ENCODE measurements at places on chromosomes 4 and X.
A peak's percentile ranks its signal among the peaks of the same experiment; 100 is the strongest.

- no peak overlapping the region for H3K27ac ChIP-seq
- no peak for DNase-seq
- no peaks in the 10 kb centered on the region for H3K27me3 ChIP-seq
- H3K4me3 ChIP-seq: no peak overlapping the region
These were observed 346.9 kb downstream of the ARHGAP24 start for GRCh38 chr4:85821688-85822455.

- no peak for DNase-seq
- H3K4me3 ChIP-seq: no peak overlapping the region
- no peaks in the 10 kb centered on the region for H3K4me1 ChIP-seq
- H3K36me3 ChIP-seq: no peaks in the 10 kb centered on the region
These were observed 88.4 kb upstream of the GUCY1A1 start for GRCh38 chr4:155578219-155578618.

GRCh38 chrX:40805404-40805803 lies 70.1 kb upstream of the MED14 start:
- no peak overlapping the region for H3K27ac ChIP-seq
- H3K4me1 ChIP-seq: no peaks in the 10 kb centered on the region
- no peak for DNase-seq
- H3K36me3 ChIP-seq: no peaks in the 10 kb centered on the region
- H3K4me3 ChIP-seq: no peak overlapping the region

DNA sequence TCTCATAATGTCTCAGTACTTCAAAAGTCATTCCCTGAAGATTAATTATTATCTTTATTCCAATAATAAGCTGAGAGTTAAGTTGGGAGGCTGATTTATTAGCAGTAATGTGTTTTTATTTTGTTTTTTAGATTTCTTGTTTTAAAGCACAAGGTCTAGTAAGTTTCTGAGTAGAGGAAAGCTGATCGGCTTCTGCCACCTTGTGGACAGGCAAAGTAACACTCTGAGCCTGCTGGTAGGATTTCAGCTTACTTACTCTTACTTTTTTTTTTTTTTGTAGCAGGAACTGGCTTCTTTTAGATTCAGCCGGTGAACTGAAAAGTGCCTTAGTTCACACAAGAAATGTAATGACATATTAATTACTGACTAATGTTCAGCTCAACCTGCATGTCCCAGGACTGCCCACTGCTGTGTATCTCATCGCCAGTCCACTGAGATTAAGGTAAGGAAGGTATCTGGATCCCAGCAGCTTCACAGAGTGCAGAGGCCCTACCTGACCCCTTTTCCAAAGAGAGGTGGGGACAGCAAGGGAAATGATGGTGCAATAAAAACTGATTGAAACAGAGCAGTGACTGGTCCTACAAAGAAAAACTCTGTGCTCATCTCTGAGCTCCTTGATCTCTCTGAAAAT lies 126.5 kb downstream of the ADGRA3 start:
- peak; percentile 80 for DNase-seq
- H3K27me3 ChIP-seq: no peaks in the 10 kb centered on the region
- H3K4me1 ChIP-seq: no peaks in the 10 kb centered on the region
- H3K4me3 ChIP-seq: no peak overlapping the region
- peaks cover 11% of the 10 kb centered on the region for H3K36me3 ChIP-seq
- no peak overlapping the region for H3K27ac ChIP-seq

DNA sequence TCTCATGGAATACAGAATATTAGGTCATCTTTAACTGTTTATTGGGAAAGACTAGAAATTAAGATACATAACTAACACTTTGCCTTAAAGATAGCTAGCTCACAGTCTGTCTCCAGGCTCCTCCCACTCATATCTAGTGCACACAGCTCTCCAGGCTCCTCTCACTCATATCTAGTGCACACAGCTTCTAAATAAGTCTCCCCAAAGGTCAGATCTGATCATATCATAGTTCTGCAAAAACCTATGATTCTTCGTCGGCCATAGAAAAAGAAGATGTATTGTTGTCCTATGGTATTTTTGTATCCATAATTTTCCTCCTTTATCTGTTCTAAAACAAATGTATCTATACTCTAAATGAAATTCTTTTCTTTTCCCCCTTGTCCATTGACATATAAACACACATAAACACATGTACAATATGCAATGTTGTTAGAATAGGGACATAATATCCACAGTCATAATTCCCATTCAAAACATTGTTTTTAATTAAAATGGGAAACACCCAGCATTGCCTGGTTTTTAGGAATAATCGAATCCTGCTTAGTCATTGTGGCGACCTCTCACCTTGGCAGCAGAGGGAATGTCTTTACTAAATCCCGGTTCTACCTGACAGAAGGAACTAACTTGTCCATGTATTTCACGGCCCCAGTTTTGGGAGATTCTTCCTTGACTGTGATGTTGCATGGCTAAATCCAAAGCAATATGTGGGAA lies 1282.0 kb downstream of the PCDH7 start:
- no peaks in the 10 kb centered on the region for H3K36me3 ChIP-seq
- peaks cover 18% of the 10 kb centered on the region for H3K4me1 ChIP-seq
- H3K27ac ChIP-seq: no peak overlapping the region
- no peak overlapping the region for H3K4me3 ChIP-seq

DNA sequence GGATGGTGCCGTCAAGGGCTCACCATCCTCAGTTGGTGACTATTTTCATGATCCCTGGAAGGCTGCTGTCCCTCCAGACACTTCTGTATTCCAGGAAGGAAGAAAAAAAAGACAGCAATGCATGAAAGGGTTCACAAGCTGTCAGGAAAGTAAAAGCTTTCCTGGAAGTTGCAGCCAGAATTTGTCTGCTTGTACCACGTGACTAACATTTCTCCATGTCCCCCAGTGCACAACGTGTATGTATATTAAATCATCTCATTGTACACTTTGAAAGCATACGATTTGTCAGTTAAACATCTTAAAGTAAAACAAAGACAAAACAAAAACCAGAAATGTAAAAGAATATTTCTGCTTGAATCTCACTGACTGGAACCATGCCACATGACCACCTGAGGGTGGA lies 127.4 kb upstream of the CLNK start:
- H3K4me1 ChIP-seq: no peaks in the 10 kb centered on the region
- no peak for DNase-seq
- no peak overlapping the region for H3K27ac ChIP-seq

DNA sequence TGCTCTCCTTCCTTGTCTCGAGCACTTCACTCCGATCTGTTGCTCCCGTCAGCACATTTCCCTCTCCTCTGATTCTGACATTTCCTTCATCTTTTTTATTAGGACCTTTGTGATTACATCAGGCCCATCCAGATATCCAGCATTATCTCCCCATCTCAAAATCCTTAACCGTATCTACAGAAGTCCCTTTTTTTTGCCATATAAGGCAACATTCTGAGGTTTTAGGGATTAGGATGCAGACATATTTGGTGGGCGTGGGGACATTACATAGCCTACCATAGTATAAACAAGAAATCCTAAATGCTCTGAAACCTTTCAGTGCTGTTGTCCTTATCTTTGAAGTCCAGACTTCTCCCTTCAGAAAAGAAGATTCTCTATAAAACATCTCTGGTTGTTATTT lies 505.0 kb upstream of the PITX2 start:
- DNase-seq: no peak
- H3K36me3 ChIP-seq: no peaks in the 10 kb centered on the region
- H3K4me1 ChIP-seq: no peaks in the 10 kb centered on the region
- no peaks in the 10 kb centered on the region for H3K27me3 ChIP-seq

DNA sequence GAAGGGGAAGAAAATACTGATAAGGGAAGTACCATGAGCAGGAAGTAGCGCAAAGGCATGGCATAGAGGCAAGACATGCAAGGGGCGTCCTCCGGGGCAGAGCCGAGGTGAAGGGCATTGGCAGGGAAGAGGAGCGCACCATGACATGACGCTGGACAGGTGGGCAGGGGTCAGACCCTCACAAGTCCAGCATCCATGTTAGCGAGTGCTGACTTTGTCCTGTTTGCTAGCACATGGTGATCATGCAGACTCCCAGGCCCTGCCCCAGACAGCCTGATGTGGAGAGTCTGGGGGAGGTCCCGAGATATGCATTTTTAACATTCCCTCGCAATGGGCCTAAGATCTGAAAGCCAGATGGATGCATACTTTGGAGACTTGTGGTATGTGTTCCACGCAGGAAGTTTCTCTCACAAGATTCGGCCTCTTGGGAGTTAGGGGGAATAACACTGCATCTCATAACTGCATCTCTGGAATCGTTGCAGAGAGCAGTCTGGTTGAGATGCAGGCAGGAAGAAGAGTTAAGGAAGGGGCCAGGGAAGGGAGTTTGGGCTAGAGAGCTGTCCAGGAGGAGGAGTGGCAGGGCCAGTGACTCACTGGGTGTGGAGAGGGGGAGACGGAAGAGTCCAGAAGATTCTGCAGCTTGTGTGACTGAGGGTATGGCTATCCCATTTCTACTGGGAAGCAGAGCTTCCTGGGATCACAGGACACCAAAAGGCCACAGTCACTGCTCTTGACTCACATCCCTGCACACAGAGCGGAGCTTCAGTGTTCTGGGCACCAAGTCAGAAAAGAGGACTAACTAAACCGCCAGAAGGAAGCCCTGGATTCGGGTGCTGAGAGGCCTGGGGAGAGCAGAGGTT lies 59.7 kb downstream of the FAM184B start:
- H3K4me1 ChIP-seq: peaks cover 50% of the 10 kb centered on the region
- H3K4me3 ChIP-seq: no peak overlapping the region
- no peak for DNase-seq
- H3K36me3 ChIP-seq: no peaks in the 10 kb centered on the region

- no peaks in the 10 kb centered on the region for H3K27me3 ChIP-seq
- H3K4me3 ChIP-seq: no peak overlapping the region
- peak; percentile 80 for DNase-seq
- peak overlapping the region; percentile 72 for H3K27ac ChIP-seq
- no peaks in the 10 kb centered on the region for H3K36me3 ChIP-seq
These were observed 8.1 kb downstream of the SH3BP2 start for GRCh38 chr4:2800691-2801596.

DNA sequence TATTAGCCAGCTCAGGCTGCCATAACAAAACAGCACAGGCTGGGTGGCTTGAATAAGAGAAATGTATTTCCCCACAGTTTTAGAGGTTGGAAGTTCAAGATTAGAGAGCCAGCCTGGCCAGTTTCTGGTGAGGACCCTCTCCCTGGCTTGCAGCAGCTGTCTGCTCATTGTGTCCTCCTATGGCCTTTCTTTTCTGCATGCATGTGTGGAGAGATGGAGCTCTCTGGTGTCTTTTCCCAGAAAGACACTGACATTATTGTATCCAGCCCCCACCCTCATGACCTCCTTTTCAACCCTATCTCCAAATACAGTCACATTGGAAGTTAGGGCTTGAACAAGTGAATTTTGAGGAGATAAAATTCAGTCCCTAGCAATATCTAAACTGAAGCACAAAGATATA lies 263.8 kb upstream of the PABPC4L start:
- no peak overlapping the region for H3K27ac ChIP-seq
- no peak overlapping the region for H3K4me3 ChIP-seq
- H3K36me3 ChIP-seq: no peaks in the 10 kb centered on the region
- DNase-seq: no peak

DNA sequence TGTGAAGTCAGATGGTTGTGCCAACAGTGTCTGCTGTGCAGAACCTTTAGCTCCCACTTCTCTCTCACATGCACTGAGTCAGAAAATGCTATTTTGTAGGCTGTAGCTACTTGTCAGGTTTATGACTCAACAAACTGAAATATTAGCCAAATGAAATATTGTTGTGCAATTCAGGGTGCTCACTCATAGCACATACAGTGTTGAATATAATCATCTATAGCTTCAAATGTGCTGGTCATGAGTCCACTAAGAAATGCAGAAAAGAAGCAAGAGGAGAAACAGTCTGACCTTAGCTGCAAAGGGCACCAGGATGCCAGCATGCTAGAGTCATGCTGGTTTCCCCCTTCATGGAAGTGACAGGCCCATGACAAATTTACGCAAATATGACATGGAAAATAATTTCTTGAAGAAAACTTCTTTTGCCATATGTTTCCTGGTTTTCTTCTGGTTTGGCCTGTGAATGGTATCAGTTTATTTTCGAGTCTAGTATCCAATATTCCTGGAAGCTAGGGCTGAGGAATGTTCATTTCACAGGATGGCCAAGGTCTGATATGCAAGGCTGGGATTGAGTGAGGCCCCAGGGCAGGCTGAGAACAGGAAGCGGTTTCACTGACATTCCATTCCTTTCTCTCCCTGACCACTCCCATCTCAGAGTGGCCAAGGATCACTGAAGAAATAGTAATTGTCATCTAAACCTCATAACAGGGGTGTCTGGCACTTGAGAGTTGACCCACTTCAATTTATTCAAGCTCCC lies 10.3 kb upstream of the CXCL2 start:
- DNase-seq: peak; percentile 83
- peaks cover 3% of the 10 kb centered on the region for H3K4me1 ChIP-seq

GRCh38 chr4:82467471-82467870 lies 37.1 kb downstream of the ENOPH1 start:
- no peaks in the 10 kb centered on the region for H3K4me1 ChIP-seq
- H3K36me3 ChIP-seq: peaks cover 14% of the 10 kb centered on the region
- no peak overlapping the region for H3K4me3 ChIP-seq
- DNase-seq: no peak
- no peaks in the 10 kb centered on the region for H3K27me3 ChIP-seq

DNA sequence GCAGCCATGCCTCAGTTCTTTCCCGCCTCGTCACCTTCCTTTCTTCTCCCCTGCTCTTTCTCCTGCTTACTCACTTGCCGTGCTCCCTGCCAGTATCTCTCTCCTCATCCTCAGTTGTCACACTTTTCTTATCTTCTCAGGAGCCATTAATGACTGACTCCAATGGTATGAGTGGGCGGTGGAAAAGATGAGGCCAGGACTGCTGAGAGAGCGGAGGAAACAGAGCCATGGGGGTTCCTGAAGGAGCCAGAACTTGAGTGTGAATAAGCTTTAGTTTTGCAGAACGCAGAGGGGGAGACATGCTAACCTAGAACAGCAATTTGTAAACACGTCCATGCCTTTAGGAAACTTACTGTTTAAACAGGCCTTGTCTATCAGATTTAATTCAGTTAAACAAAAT lies 126.5 kb downstream of the CHIC2 start:
- no peaks in the 10 kb centered on the region for H3K27me3 ChIP-seq
- DNase-seq: no peak
- no peak overlapping the region for H3K27ac ChIP-seq
- no peaks in the 10 kb centered on the region for H3K36me3 ChIP-seq
- no peaks in the 10 kb centered on the region for H3K4me1 ChIP-seq

DNA sequence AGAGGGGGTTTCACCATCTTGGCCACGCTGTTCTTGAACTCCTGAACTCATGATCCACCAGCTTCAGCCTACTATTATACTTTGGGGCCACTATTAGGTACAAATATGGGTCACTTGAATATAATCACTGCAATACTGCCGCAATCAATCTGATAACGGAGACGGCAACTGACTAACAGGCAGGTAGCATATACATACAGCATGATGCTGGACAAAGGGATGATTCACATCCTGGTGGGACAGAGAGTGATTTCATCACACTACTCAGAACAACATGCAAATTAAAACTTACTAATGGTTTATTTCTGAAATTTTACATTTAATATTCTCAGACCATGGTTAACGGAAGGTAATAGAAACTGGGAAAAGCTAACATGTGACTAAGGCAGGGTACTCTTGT lies 10.9 kb downstream of the LRBA start:
- H3K4me3 ChIP-seq: no peak overlapping the region
- no peak for DNase-seq
- H3K36me3 ChIP-seq: no peaks in the 10 kb centered on the region
- no peaks in the 10 kb centered on the region for H3K27me3 ChIP-seq
- H3K27ac ChIP-seq: no peak overlapping the region
- H3K4me1 ChIP-seq: peaks cover 5% of the 10 kb centered on the region

- H3K27me3 ChIP-seq: no peaks in the 10 kb centered on the region
- no peaks in the 10 kb centered on the region for H3K36me3 ChIP-seq
- peak; percentile 47 for DNase-seq
- no peak overlapping the region for H3K4me3 ChIP-seq
- H3K27ac ChIP-seq: no peak overlapping the region
- H3K4me1 ChIP-seq: no peaks in the 10 kb centered on the region
These were observed 36.0 kb downstream of the PLAC1 start for GRCh38 chrX:134622056-134622812.

All from GM23338 (cell line).